Activated CD8-positive, alpha-beta memory T cell treated with anti-CD3 and anti-CD28 coated beads for 4 hours (primary cell): ENCODE measurements at places on chromosomes 16 and 17.

DNA sequence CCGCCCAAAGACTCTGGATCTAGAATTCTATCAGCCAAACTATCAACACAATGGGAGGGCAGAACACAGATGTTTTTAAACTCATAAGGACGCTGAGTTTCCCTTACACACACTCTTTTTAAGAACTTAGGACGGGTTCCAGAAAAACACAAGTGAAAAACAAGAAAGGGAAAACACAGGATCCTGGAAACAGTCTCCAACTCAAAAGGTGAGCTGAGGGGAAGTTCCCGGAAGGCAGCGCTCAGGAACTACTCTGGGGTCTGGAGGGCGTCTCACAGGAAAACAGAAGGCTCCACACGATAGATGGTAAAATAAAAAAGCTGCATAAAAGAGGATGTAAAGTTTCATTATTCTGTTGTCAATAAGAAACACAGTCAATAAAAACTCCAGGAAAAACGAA, 80.2 kb upstream of the DOC2B start:
- no peak for DNase-seq

DNA sequence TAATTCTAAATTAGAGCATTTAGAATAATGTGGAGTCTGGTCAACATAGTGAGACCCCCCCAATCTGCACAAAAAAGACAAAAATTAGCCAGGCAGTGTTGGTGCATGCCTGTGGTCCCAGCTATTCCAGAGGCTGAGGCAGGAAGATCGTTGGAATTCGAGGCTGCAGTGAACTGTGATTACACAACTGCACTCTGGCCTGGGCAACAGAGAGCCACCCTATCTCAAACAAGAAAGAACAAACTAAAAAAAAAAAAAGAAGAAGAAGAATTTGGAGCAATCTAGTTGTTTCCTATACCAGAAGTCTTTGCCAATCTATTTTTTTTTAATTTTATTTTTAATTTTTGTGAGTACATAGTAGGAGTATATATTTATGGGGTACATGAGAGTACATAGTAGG, 6.0 kb downstream of the CETP start:
- no peak for DNase-seq

GRCh38 chr17:7029659-7030058, 6.2 kb upstream of the SLC16A13 start:
- DNase-seq, result no peak

DNA sequence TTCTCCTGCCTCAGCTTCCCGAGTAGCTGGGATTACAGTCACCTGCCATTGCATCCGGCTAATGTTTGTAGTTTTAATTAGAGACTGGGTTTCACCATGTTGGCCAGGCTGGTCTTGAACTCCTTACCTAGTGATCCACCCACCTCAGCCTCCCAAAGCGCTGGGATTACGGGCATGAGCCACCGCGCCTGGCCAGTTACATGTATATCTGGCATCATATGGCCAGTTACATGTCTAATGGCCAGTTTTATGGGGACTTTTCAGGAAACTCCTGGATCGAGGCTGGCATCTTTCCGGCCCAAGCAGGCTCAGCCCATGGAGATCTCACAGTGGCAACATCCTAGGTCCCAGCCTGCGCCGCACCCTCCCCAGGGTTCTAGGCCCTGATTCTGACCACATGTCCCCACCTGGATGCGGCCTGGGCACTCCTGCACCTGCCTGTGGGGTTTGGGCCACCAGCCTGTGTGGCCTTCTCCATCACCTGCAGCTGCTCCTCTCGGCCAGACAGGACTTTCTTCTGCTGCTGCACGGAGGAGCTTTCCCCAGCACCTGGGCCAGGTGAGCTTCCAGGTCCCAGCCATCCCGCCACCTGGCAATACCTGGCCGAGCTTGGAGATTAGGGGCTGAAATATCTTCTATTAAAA, 1.3 kb upstream of the CIAO3 start:
- DNase-seq, result no peak

- no peak for DNase-seq
Observed at GRCh38 chr17:49946964-49947584, 21.9 kb upstream of the DLX4 start.

- DNase-seq, result no peak
Observed at GRCh38 chr17:40175928-40176753, 1.1 kb upstream of the RAPGEFL1 start.

- DNase-seq, result no peak
Observed at GRCh38 chr16:72969146-72969545, 78.8 kb downstream of the ZFHX3 start.

DNA sequence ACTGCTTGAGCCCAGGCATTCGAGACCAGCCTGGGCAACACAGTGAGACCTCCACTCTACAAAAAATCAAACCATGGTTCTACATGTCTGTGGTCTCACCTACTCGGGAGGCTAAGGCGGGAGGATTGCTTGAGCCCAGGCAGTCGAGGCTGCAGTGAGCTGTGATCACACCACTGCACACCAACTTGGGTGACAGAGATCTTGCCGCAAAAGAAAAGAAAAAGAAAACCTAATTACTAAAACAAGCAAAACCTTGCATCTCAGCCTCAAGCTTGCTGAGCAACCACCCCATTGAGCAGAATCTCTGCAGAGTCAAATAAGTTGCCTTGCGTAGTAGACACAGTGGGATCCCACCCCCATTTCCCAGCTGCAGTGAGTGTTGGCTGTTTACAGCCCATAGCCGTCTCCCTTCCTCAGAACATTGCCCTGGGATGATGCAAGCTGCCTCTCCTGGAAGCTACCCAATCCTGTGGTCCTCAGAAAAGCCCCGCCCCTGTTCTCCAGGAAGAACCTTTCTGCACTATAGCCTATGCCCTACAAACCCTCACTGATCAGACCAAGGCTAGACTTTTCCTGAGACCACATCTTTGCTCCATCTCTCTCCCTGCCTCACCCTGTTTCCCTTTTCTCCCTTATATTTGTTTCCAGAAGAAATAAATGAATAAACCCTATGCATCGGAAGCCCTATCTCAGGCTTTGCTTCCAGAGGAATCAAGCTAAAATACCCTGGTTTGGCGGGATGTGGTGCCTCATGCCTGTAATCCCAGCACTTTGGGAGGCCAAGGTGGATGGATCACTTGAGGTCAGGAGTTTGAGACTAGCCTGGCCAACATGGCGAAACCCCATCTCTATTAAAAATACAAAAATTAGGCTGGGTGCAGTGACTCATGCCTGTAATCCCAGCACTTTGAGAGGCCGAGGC, 16.7 kb upstream of the ERN2 start:
- DNase-seq, result no peak

DNA sequence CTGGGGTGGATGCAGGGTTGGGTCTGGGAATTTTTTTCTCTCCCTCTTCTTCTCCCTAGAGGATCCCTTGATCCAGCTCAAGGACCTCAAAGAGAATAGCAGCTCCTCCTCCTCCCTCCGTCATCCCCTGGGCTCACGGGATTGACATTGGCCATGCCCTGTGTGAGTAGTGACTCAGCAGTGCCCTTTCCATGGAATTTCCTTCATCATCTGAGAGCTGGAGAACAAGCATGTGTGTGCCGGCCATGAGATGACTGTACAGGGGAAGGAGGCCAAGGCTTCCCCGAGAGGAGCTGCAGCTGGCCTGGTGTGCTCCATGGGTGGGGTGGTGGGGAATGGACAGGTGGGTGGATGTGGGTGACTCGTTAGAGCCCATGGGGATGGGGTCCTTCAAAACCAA, 8.9 kb upstream of the WSCD1 start:
- no peak for DNase-seq

DNA sequence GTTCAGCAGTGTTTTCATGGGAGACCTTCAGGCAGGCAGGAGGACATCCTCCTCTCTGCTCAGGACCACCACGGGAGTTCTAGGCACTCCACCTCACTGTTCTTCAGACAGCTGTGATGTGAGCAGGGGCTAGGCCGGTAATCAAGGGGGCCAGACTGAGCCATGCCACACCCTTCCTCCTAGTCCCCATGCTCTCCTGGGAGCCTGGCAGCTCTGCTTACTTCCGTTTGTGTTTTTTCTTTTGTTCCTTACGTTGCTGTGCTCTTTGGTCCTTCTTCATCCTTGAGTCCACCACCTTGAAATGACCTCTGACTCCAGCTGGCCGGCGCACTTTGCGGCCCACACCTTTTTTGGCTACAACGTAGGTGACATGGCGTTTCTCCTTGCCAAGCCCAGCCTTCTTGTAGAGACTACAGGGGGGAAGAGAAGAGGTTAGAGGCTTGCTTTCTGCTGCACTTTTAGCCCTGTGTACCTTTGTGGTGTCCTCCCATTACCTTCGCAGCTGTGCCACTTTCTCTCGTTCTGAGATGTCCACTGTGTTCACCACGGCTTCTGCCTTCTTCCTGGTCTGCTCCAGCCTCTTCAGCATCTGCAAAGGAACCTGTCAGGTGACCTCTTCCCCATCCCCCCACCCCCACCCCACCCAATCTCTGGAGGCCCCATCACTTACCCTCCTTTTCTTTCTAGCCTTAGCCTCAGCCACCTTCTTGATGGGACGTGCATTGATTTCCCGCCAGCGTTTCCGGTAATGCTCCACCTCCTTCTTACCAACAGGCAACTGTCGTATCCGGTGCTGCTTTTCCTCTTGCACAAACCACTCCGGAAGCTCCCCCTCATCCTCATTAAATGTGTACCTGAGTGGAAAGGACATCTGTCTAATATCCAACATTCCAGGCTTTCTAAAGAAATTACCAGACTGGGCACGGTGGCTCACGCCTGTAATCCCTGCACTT, 7.4 kb upstream of the PSMC5 start:
- no peak for DNase-seq

- no peak for DNase-seq
Observed at GRCh38 chr17:1769822-1770477, 8.1 kb downstream of the SERPINF1 start.

DNA sequence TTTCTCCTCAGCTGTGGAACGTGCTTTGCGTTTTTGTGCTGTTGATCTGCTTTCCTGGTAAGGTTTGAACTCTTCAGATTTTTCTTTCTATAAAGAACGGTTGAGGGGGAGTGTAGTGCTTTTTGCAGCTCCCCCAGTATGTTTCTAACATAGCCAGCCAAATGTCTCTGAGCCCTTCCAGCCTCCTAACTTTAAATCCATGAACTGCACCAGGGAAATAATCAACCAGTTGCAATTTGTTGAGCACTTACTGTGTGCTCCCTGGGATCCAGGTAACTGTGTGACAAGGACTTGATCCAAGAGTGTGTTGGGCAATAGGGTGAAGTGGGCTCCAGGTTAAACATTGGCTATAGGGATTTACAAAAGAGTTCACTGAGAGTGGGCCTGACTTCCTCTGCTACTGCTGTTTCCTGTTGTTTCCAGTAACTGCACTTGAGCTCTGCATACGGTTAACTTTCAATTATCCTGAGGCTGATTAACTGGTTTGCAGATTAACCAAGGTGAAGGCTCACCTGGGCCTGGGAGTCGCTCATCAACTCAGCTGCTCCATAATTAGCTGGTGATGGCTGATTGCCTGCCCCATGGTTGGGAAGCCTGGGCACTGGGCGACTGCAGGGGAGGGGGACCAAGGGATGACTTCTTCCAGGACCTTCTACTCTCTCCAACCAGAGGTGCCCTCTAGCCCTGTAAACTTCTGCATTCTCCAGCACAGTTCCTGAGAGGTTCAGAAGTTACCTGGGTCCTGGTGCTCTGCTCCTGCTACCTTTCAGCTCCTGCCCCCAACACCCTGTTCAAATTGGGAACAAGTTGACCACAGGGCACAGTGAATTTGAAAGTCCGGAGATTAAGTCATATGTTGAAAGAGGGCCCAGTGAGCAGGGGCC, 19.5 kb downstream of the HLF start:
- no peak for DNase-seq

DNA sequence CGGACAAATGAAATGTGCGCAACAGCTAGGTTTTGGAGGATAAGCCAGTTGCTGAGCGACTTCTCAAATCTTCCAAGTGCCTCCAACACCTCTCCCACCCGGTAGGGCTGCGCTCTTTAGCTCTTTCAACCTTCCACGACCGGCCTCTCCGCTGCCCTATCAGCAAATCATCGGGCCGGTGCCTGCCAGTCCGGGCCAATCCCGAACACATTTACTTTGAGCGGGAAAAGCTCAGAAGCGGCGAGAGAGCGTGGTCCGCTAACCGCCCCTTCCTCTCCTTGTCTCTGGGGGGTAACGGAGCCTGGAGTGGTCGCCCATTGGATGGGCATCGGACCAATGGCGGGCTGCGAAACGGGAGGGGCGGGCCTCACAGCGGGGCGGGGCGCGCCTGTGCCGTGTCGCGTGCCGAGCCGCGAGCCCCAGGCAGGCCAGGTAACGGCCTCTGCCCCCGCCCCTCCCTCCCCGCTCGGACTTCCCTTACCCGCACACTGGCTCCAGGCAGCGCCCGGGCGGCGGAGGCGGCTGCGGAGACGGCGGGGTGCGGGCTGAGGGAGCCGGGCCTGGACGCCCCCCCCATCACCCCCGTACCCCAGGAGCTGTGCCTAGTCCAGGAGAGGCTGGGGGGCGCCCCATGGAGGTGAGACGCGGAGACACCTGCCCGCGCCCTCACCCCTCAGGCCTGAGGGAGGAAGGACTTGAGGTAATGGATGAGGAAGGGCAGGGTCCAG, at the start of gene MEIOC:
Gene MEIOC, plus strand, starts transcription at position 486 of the 728 bp plus-strand sequence. Its CDS starts 146 bp downstream, at position 632.
- DNase-seq, result no peak

GRCh38 chr17:1153795-1154546, 25.8 kb downstream of the ABR start:
- DNase-seq, result no peak

GRCh38 chr17:10251212-10251948, 53.0 kb upstream of the GAS7 start:
- no peak for DNase-seq

DNA sequence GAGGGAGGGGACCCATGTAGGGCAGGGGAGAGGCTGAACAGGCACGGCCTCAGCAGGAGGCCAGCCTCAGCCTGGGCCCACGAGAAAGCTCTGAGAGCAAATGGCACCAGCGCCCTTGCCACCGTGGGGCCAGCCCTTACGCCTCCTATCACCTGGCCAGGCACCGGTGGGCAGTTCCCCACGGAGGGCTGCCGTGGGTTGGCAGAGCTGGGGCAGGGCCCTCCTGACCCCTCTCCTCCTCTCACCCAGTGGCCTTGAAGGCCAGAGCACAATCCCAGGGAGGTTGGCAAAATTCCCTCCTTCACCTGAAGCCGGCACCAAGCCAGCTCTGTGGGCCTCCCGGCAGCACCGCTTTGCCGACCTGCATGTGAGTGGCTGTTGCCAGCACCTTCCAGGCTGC, 53.1 kb upstream of the ENPP7 start:
- no peak for DNase-seq

GRCh38 chr17:77857613-77858012, 100.9 kb upstream of the TNRC6C start:
- no peak for DNase-seq

GRCh38 chr16:57979006-57979585, 8.2 kb upstream of the CNGB1 start:
- no peak for DNase-seq

- DNase-seq, result no peak
Observed at GRCh38 chr17:1611715-1612114, 16.9 kb downstream of the SLC43A2 start.

- DNase-seq, result no peak
Observed at GRCh38 chr16:67878232-67878631, 5.4 kb downstream of the EDC4 start.

- no peak for DNase-seq
Observed at GRCh38 chr16:83932955-83933673, 19.9 kb upstream of the OSGIN1 start.

- DNase-seq, result no peak
Observed at GRCh38 chr16:67157892-67158635, 1.6 kb downstream of the TRADD start.
